ENCODE measurements at places on chromosomes 7 and 10. TPM values are rescaled to one million over a fixed set of nuclear protein-coding genes. Genes with fewer than 3 reads are reported as not detected.

Gene LYZL1
- not detected for total RNA-seq

Gene UTF1
- total RNA-seq, result not detected

Gene BTBD16
- not detected for total RNA-seq

Gene GRM8
- not detected for total RNA-seq

Gene GRID2IP
- 0.15 TPM for total RNA-seq
